GOT3 (cell line): ENCODE measurements at places on chromosomes 1 and 21.

DNA sequence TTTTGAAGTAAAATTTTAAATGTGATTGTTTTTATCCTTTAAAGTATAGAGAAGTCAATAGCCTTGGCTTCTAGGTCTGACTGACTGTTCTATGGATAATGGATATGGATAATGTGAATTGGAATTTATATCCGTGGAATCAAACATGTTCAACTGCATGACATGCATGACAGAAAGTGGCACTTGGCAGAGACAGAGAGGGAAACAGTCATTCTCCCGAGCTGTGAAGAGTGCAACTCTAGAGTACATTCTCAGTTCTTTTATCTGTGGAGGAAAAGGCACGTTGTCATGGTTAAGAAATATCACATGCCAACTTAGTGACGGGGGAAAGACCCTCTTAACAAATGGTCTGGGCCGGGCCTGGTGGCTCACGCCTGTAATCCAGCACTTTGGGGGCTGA lies 67.0 kb downstream of the KIF26B start:
- DNase-seq, result no peak

GRCh38 chr1:223748773-223749733 lies 36.7 kb downstream of the CAPN2 start:
- DNase-seq, result no peak

DNA sequence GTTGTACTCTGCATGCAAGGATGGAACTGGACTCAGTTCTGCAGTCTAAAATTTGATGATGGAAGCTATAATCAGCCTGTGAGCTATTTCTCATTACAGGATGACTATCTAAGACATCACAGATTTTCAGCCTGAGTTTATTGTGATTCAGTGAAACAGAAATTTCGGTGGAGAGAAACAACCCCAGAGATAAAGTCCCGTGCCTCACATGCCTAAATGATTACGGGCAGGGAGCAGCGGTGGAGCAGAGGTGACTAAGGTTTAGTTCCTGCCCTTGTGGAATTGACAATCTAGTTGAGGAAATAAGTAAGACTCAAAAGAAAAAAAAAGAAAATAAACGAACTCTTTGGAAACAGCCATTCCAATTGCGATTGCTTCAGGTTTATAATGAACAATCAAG lies 96.9 kb downstream of the GRIK3 start:
- no peak for DNase-seq

- no peak for DNase-seq
These were observed 4.2 kb upstream of the RGS8 start for GRCh38 chr1:182688436-182689205.

GRCh38 chr1:230310381-230311163 lies 115.6 kb downstream of the PGBD5 start:
- peak; percentile 38 for DNase-seq

DNA sequence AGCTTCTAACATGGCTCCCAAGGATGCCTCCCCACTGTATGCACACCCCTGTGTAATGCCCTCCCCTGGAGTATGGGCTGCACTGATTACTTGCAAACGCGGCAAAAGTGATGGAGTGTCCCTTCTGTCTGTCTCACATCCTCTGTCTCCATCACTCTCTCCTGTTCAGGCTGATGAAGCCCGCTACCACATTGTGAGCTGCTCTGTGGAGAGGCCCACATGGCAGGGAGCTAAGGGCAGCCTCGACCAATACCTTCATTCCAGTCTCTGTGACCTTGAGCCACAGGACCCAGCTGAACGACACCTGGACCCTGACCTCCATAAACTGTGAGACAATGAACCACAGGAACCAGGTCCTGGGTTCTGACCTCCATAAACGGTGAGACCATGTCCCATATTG lies 154.1 kb upstream of the ETV3 start:
- no peak for DNase-seq

DNA sequence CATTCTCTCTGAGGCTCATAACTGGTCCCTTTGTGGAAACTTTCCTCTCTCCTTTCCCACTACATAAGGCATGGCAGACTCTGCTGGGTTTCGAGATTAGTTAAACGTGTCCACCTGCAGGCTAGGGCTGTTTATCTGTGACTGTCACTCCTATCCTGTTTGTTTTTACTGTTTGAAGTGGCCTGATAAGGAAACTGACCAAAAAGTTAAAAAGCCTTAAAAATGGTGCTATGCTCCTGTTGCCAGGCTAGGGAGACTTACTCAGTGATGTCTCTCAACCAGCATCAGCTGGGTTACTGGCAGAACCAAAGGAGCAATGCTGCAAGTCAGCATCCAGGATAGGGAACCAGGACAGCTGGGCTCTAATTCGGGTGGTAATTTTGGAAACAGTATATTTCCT lies 3.9 kb downstream of the PIGV start:
- DNase-seq, result no peak

- no peak for DNase-seq
These were observed 24.1 kb downstream of the SLC45A3 start for GRCh38 chr1:205656236-205656635.

GRCh38 chr1:51574796-51575195 lies 42.1 kb upstream of the OSBPL9 start:
- no peak for DNase-seq

- DNase-seq, result no peak
These were observed 239.9 kb downstream of the PAPPA2 start for GRCh38 chr1:176702901-176703300.

DNA sequence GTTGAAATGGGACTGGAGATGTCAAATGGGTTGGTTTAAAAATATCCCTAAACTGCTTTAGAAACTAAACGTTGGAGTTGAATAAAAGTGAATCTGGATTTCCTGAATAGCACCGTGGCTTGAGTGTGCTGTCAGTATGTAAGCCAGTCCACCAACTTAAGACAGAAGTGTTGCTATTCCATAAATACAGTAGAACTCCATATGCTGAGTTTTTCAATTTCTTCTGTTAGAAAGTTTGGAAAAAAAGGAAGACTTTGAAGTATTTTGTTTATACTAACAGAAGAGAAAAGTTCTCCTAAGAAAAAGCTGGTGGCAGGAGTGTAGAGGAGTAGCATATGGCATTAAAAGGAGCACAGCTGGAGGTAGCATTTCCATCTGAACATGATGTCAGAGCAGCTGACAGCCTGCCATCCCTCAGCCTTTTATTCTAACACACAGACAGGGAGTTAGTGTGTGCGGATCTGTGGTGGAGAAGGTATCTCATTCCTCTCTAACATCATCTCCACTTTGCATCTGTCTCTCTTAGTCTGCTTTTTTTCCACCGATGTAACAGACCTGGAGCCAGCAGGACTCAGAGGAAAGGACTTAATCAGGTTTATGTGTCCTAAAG lies at the start of gene ZBTB18:
TSS of gene ZBTB18 (plus strand) at position 449 of the 610 bp plus-strand sequence. CDS start at position 598, 149 bp downstream.
- DNase-seq, result no peak

DNA sequence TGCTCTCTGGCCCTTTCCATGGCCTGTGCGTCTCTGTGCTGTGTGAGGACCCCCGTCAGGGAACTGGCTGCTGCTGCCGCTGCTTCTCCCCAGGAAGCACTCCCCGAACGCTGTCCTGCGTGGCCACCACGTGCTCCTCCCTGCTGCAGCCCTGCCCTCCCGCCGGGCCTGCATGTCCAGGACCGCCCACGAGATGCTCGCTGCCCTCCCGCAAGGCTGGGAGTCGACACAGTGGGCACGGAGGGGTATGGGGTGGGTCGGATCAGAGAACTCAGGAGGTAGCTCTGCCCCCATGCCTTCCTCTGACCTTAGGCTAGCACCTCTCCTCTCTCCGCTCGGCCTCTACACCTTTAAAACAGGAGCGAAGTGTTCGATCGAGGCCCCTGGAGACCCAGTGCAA lies 171.9 kb upstream of the AJAP1 start:
- no peak for DNase-seq

- DNase-seq, result no peak
These were observed 7.5 kb upstream of the CAPN9 start for GRCh38 chr1:230739564-230740290.

GRCh38 chr1:94823116-94823515 lies 3.0 kb downstream of the SLC44A3 start:
- no peak for DNase-seq
